ENCODE measurements at places on chromosomes 12 and 14.

DNA sequence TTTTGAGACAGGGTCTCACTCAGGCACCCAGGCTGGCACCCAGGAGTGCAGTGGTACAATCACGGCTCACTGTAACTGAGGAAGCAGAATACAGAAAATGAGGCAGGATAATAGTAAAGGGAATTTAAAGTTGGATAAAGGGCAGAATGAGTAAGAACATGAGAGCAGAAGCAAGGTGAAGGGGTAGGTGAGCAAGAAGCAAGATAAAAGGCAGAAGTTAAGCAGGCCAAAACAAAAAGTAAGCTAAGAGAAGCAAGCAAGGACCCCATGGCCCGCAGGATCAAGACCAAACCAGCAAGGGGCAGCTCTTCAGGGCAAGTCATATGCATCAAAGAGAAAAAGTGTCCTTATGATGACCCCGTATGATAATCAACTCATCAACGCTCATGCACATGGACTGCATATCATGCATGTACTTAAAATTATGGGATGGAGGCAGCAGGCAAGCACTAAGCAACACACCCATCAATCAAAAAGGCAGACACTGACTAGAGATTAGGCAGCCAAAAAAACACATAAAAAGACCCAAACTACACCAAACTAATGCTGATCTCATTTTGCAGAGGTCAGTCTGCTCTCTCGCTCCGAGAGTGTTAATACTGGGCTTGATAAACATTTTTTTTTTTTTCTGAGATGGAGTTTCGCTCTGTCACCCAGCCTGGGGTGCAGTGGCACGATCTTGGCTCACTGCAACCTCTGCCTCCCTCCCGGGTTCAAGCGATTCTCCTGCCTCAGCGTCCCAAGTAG, 11.6 kb downstream of the TIMELESS start:
- DNase-seq: no peak

- no peak for DNase-seq
Observed at GRCh38 chr14:92677087-92677668, 71.2 kb downstream of the LGMN start.

GRCh38 chr14:36656687-36657398, 4.8 kb upstream of the PAX9 start:
- no peak for DNase-seq

DNA sequence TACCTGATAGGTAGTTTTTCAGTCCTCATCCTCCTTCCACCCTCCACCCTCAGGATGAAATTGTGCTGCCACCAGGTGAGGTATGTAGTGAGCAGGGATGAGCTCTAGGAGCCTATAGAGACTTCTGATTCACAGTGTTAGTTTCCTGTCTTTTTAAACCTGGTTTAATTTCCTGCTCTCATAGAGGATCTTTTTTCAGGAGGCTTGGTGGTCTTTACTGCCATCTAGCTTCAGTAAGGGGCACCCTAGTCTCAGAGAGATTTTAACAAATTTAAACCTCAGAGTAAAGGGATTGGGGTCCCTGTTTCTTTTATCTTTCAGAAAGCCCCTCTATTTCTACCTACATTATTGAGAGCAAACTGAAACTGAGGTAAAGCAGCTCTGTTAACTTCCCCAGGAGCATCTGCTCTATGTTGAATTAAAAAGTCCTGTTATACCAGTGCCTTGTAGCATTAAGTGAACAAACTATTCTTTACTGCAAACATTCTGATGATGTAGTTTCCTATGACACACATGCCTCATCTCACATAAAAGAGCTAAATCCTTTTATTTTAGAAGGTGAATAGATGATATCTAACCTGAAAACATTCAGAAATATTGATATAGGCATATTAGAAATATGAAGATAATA, 172.2 kb upstream of the DDHD1 start:
- no peak for DNase-seq

DNA sequence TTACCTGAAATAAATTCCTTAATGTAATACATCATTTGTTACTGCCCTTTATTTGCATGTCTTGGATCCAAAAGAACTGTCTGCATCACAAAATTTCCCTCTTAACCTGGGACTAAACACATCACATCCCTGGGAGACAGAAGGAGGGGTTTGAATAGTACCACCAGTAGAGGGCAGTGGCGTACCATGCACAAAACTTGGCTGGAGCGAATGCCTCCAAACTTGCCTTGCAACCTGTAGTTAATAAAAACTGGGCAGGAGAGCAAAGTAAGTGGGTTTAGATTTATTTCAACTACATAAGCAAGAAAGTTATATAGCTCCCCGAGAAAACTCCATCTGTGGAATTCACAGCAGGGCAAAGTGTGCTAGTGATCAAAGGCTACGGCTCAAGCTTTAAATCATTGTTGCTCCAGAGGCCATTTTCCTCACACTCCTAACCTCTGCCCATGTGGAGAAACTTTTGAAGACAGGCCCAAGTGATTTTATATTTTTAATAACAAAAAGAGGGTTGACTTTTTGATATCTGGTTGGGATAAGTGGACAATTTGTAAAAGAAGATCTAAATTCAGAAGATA, 1176.7 kb upstream of the SEL1L start:
- peak; percentile 44 for DNase-seq

- peak; percentile 23 for DNase-seq
Observed at GRCh38 chr12:94710933-94711332, 60.6 kb upstream of the TMCC3 start.

DNA sequence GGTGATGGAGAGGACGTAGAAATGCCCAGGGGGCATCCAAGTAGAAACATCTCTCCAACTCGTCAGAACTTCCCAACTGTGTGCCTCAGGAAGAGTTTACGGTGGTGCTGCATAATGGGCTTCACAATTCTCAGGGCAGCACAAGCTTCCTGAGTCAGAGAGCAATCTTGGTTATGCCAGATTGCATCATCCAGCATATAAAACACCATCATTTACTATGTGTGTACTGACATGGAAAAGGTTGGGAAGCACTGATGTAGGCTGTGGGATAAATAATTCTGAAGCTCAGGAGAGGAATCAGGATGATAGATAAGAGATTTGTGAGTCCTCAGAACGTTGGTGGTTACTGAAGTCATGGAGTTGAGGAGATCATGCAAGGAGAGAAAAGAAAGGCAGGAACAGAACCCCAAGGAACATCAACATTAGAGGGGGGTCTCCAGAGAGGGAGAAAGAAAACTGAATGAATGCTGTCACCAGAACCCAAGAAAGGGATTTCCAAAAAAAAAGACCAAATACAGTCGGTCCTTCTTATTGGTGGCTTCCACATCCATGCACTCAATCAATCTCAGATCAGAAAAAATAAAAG, 4.7 kb upstream of the NCKAP5L start:
- DNase-seq: no peak

GRCh38 chr12:19036673-19037357, 92.7 kb upstream of the PLEKHA5 start:
- DNase-seq: no peak

GRCh38 chr14:49994951-49995561, 102.2 kb downstream of the ARF6 start:
- DNase-seq: no peak

GRCh38 chr12:38880288-38880687, 25.1 kb downstream of the CPNE8 start:
- peak; percentile 41 for DNase-seq

DNA sequence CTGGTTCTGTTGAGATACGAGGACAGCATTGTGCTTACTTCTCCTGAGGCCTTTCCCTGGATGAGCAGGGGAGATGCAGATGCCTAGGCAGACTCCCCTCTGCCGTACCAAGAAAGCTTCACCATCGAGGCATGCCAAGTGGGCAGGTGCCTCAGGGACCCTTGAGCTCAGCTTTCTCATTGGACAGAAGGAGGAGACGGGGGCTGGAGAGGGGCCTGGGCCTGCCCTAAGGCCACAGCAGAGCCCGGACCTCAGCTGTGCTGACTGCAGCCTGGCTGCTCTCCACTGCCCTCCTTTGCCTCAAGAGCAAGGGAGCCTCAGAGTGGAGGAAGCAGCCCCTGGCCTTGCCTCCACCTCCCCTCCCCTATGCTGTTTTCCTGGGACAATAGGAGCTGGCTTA, 23.4 kb downstream of the SERPINA1 start:
- DNase-seq: no peak

DNA sequence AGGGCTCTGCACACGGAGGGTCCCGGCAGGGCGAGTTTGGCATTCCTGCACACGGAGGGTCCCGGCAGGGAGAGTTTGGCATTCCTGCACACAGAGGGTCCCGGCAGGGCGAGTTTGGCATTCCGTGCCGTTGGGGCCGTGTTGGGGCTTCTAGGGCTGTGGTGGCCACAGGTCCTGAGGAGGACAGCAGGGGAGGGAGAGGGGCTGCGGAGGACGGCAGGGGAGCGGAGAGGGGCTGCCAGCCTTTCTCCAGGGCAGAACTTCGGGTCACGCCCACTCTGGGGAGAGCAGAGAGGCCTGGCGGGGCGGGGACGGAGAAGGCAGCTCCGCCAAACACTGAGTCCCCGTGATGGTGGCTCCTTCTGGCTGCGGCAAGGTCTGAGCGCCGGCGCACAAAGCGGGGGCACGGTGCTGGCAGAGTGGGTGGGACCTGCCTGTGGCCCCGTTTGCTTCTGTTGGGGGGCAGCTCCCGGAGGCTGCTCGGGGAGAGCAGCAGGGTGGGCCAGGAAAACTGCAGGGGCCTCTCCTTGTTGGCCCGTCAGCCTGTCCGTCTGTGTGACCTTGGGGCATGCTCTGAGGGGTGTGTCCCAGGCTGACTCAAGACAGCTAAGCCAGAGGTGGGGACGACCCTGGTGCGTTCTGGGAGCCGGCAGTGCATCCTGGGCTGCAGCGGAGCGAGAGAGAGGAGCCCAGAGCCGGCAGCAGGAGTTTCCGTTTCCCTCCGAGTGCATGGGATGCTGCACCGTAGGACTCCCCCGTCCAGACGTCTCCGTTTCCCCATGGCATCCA, 60.2 kb downstream of the LRCOL1 start:
- no peak for DNase-seq

DNA sequence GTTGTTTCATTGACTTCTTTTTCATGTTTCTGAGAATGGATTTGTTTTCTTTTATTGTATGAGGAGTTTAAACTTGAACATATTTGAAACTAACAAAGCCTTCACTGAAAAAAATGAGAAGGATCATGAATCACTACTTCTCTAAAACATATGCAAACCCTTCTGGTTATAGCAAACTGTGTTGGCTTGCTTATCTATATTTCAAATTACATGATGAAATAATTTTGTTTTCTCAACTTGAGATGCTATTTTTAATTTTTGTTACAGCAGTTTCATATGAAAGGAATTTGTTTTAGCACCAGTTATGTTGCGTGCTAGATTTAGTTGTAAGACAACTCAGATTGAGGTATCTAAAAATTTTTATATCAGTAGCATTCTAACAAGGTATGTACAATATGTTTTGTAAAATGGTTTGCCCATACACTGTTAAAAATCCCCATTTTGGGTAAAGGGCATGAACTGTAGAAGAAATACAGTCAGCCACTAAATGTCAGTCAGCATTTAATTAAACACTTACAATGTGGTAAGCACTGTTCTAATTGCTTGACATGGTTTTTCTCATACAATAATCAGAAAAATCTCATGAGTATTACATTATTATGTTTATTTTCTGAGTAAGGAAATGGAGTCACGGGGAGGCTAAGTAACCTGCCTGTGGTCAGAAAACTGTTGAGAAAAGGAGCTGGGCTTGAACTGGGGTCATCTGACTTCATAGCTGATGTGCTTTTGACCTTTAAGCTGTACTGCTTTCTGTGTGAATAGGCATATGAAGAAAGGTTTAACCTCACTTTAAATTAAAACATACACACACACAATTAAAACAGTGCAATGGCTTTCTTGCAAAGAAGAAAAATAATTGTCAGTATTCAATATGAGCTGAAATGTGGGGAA, 105.7 kb downstream of the PLEKHA5 start:
- peak; percentile 36 for DNase-seq

- no peak for DNase-seq
Observed at GRCh38 chr12:83097643-83098342, 411.1 kb downstream of the TMTC2 start.

GRCh38 chr12:15151161-15152091, 69.8 kb downstream of the RERG start:
- DNase-seq: peak; percentile 23

DNA sequence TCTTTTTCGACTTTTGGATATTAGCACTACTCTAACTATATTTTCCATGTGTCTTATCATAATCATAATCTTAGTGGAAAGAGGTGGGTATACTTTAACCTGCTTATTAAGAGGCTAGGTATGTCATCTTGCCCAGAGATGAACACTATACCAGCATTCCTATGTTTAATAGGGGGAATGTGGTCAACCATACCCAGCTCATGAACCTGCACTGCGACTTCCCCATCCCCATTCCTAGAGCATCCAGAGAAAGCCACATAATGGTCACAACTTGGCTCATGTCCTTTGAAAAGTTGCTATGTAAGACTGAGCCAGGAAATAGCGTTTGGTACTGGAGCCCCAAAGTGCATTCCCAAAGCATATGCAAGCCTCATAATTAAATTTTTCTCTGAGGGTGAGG, 55.2 kb downstream of the TMCC3 start:
- no peak for DNase-seq

DNA sequence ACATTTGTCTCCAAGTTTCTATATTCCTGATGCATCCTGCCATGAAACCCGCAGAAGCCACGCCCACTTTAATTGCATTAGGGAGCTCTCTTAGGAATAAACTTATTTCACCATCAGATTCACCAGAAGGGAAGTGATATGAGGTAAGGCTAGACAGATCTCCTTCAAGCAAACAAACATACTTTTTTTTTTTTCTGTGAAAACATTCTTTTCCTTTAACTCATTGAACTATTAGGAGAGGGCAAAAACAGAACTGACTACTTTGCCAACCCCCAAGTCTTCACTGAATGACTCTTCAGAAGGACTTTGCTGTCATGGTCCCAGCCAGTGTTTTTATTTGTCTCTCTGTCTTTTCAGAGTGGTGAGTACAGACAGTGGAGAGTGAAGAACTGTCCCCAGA, 48.4 kb downstream of the GTF2A1 start:
- DNase-seq: no peak

GRCh38 chr12:68406134-68406576, 74.0 kb upstream of the MDM1 start:
- peak; percentile 85 for DNase-seq

DNA sequence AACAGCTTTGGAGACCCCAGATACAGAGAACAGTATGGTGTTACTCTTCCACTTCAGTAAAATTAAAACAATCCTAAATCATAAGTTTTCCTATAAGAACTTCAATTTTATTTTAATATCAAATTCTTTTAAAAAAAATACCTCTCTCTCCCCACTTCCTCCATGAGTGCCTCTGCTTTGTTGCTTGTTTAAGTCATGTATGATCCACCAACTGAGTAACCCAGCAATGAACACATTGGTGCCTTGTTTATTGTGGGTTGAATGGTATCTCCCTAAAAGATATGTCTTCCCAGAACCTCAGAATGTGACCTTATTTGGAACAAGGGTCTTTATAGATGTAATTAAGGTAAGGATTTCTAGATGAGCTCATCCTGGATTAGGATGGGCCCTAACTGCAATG, 143.5 kb upstream of the EGLN3 start:
- no peak for DNase-seq

GRCh38 chr12:53948650-53949593, 5.8 kb upstream of the HOXC12 start:
- no peak for DNase-seq

- no peak for DNase-seq
Observed at GRCh38 chr14:54174457-54174856, 217.8 kb upstream of the BMP4 start.

All from small intestine (tissue), 16 donors.